Neural progenitor cell (in vitro differentiated cells): ENCODE measurements at places on chromosomes 13 and 19. TPM values are rescaled to one million over a fixed set of nuclear protein-coding genes. Genes with fewer than 3 reads are reported as not detected.

Gene OVOL3
- total RNA-seq: not detected in 2 replicates

Gene SUGP2
- 123 and 125 TPM in 2 replicates for total RNA-seq

Gene PRR12
- total RNA-seq: 3.2 and 9.0 TPM in 2 replicates

Gene KCTD15
- total RNA-seq: 26.4 and 84.4 TPM in 2 replicates

Gene FGF21
- total RNA-seq: not detected in 2 replicates

Gene CYP2S1
- total RNA-seq: 2.0 and 8.3 TPM in 2 replicates

Gene ZNF578
- total RNA-seq: 3.8 and 9.7 TPM in 2 replicates

Gene C2CD4C
- total RNA-seq: 2.3 and 18.6 TPM in 2 replicates

Gene NPAS1
- total RNA-seq: 1.2 and 4.3 TPM in 2 replicates

Gene NLRP9
- total RNA-seq: not detected in 2 replicates

Gene ADM5
- 6.0 and 9.4 TPM in 2 replicates for total RNA-seq

Gene AKAP8
- total RNA-seq: 20.1 and 23.7 TPM in 2 replicates

Gene SBK2
- total RNA-seq: 6.2 TPM in 1 of 2 replicates, not detected in the other

Gene NKPD1
- 0.02 and 0.19 TPM in 2 replicates for total RNA-seq

Gene USHBP1
- 0.28 and 1.1 TPM in 2 replicates for total RNA-seq

Gene LHB
- total RNA-seq: not detected in 2 replicates

DNA sequence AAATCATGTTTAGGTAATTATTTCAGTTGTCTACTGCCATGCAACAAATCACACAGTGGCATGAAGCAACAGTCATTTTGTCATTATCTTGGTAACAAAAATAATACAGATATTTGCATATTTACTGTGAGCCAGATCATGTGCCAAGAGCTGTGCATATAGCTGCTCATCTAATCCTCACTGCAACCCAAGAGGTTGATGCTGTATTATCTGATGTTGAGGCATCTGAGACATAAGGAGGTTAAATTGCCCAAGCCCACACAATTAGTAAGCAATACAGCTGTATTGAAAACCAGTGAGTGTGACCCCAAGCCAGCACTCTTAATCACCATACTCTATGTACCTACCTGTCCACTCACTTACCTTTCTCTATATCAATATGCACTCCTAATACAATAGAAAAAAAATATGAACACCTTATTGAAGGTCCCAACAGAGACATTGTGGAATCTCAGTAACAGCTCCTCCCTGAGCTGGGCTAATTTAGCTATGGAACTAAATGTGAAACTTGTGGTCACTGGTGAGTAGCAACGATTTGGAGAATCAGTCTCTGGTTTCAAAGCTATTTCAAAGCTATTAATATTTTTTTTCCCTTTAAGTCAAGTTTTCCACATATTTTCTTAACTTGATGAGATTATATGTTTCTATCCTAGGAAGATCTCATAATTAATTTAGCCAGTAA is 185.2 kb downstream of the KLF12 start:
- no peaks in the 10 kb centered on the region for H3K27me3 ChIP-seq
- H3K4me1 ChIP-seq: peaks cover 18% of the 10 kb centered on the region
- no peaks in the 10 kb centered on the region for H3K36me3 ChIP-seq

DNA sequence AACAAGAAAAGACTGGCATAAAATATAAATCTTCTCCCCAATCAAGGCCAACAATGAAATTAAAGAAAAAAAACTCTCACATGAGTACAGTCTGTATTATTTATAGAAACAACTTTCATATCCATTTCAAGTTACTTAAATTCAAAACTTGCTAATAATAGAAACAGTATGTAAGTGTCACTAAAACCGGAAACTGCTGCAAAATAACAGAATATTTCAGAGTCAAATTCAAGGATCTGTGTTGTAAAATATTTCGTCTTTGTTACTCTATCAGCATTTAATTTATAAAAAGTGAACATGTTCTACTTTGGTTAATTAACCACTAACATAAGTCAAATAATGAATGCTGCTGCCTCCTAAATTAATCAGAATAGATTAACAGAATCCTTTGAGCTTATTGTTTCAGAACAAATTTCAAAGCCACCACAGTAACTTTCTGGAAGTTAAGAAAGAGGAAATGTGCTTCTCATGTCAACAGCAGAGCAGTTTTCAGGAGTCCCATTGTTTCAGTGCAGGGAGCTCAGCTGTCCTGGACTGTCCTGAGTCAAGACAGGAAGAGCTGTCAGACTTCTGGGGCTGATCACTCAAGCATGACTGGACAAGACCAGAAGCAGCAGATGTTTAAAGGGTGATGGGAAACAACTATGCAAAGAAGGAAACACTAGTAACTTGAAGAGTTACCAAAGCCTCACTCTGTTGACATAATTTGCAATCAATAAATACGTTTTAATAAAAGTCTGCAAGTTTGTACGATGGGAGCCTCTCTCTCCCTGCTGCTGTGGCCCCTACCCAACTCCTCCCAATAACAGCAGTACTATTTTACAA is 76.9 kb downstream of the FOXO1 start:
- peak; percentile 38 for DNase-seq
- H3K27me3 ChIP-seq: no peaks in the 10 kb centered on the region
- no peak overlapping the region for H3K27ac ChIP-seq
- H3K4me3 ChIP-seq: no peak overlapping the region
- no peaks in the 10 kb centered on the region for H3K36me3 ChIP-seq
- H3K4me1 ChIP-seq: peaks cover 18% of the 10 kb centered on the region

GRCh38 chr19:35462476-35462953 is 14.5 kb downstream of the FFAR2 start:
- no peak for DNase-seq
- H3K36me3 ChIP-seq: no peaks in the 10 kb centered on the region
- no peaks in the 10 kb centered on the region for H3K27me3 ChIP-seq
- peaks cover 3% of the 10 kb centered on the region for H3K4me1 ChIP-seq
- H3K4me3 ChIP-seq: no peak overlapping the region

- no peak for DNase-seq
- H3K4me1 ChIP-seq: peaks cover 7% of the 10 kb centered on the region
- peaks cover 59% of the 10 kb centered on the region for H3K27me3 ChIP-seq
- no peaks in the 10 kb centered on the region for H3K36me3 ChIP-seq
- no peak overlapping the region for H3K27ac ChIP-seq
Measured at GRCh38 chr19:57665261-57665806, 3.4 kb upstream of the ZSCAN4 start.

- no peak overlapping the region for H3K4me3 ChIP-seq
- H3K27ac ChIP-seq: no peak overlapping the region
- H3K36me3 ChIP-seq: peaks cover 5% of the 10 kb centered on the region
- H3K27me3 ChIP-seq: no peaks in the 10 kb centered on the region
- no peaks in the 10 kb centered on the region for H3K4me1 ChIP-seq
Measured at GRCh38 chr13:100644371-100644770, 30.2 kb downstream of the TMTC4 start.

GRCh38 chr13:110070046-110070445 is 236.9 kb downstream of the COL4A1 start:
- peak overlapping the region; percentile 10 for H3K4me3 ChIP-seq
- DNase-seq: peak; percentile 79
- no peaks in the 10 kb centered on the region for H3K36me3 ChIP-seq

- H3K4me3 ChIP-seq: no peak overlapping the region
- H3K36me3 ChIP-seq: no peaks in the 10 kb centered on the region
- no peak for DNase-seq
- no peaks in the 10 kb centered on the region for H3K27me3 ChIP-seq
- H3K4me1 ChIP-seq: no peaks in the 10 kb centered on the region
- H3K27ac ChIP-seq: no peak overlapping the region
Measured at GRCh38 chr13:110062077-110062776, 244.7 kb downstream of the COL4A1 start.

GRCh38 chr13:51590971-51591627 is 6.8 kb downstream of the WDFY2 start:
- no peaks in the 10 kb centered on the region for H3K36me3 ChIP-seq
- DNase-seq: no peak
- H3K4me3 ChIP-seq: no peak overlapping the region
- peaks cover 62% of the 10 kb centered on the region for H3K4me1 ChIP-seq

GRCh38 chr13:59700281-59700680 is 463.4 kb downstream of the DIAPH3 start:
- H3K36me3 ChIP-seq: no peaks in the 10 kb centered on the region
- H3K27me3 ChIP-seq: no peaks in the 10 kb centered on the region
- no peak overlapping the region for H3K27ac ChIP-seq

DNA sequence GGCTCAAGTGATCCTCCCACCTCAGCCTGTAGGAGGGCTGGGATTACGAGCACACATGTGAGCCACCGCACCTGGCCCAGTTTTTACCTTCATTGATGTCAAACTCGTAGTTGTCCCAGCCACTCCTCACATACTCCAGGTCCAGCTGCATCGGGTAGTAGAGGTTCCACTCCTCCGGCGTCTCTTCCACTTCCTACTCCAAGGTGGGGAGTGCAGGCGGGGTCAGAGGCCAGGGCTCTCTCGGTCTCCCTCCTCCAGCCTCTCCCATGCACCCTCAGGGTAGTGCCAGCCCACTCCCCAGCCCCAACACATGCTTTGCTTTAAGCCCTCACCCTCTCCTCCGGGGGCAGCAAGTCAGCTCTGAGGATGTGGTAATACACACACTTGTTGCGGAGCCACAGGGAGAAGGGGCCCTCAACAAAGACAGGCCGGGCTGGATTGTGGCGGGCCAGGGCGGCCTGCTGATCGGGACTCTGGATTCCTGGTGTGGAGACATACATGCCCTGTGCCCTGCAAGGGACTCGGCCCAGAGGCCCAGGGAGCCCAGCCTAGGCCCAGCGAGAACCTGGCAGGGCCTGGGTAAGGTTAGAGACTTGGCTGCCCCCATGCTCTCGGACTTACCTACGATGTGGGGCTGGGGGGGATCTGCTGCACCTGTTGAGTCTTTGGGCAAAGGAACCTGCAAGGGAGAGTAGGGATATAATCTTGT is 1.9 kb upstream of the ZNF653 start:
- H3K36me3 ChIP-seq: no peaks in the 10 kb centered on the region
- DNase-seq: no peak
- H3K27me3 ChIP-seq: no peaks in the 10 kb centered on the region
- H3K27ac ChIP-seq: no peak overlapping the region
- H3K4me1 ChIP-seq: no peaks in the 10 kb centered on the region
- no peak overlapping the region for H3K4me3 ChIP-seq

- no peaks in the 10 kb centered on the region for H3K36me3 ChIP-seq
- peak; percentile 68 for DNase-seq
- peak overlapping the region; percentile 55 for H3K4me3 ChIP-seq
- H3K27ac ChIP-seq: no peak overlapping the region
- no peaks in the 10 kb centered on the region for H3K4me1 ChIP-seq
- H3K27me3 ChIP-seq: peaks cover 68% of the 10 kb centered on the region
Measured at GRCh38 chr13:28819046-28819730, 951 bp upstream of the MTUS2 start.

DNA sequence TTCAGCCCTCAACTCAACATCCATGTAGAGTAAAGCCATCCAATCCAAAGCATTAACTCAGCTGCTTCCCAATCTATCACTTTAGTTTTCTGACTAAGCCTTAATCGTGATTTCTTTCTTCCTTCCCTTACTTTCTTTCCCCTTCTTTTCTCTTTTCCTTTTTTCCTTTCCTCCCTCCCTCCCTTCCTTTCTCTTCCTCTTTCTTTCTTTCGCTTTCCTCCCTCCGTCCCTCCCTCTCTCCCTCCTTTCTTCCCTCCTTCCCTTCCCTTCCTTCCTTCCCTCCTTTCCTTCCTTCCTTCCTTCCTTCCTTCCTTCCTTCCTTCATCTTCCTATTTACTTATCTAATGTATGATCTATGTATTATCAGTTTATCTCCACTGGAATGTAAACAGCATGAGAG is 71.2 kb downstream of the ERCC5 start:
- H3K27me3 ChIP-seq: no peaks in the 10 kb centered on the region
- no peak overlapping the region for H3K27ac ChIP-seq
- no peak for DNase-seq
- H3K4me3 ChIP-seq: no peak overlapping the region

- H3K27me3 ChIP-seq: no peaks in the 10 kb centered on the region
- H3K36me3 ChIP-seq: peaks cover 13% of the 10 kb centered on the region
- no peak overlapping the region for H3K27ac ChIP-seq
Measured at GRCh38 chr19:49497789-49498103, 1.5 kb downstream of the RPS11 start.

GRCh38 chr19:7395360-7396066 is 46.8 kb downstream of the ARHGEF18 start:
- no peak overlapping the region for H3K27ac ChIP-seq
- DNase-seq: peak; percentile 41
- peak overlapping the region; percentile 99 for H3K4me3 ChIP-seq
- H3K36me3 ChIP-seq: no peaks in the 10 kb centered on the region
- H3K27me3 ChIP-seq: no peaks in the 10 kb centered on the region

DNA sequence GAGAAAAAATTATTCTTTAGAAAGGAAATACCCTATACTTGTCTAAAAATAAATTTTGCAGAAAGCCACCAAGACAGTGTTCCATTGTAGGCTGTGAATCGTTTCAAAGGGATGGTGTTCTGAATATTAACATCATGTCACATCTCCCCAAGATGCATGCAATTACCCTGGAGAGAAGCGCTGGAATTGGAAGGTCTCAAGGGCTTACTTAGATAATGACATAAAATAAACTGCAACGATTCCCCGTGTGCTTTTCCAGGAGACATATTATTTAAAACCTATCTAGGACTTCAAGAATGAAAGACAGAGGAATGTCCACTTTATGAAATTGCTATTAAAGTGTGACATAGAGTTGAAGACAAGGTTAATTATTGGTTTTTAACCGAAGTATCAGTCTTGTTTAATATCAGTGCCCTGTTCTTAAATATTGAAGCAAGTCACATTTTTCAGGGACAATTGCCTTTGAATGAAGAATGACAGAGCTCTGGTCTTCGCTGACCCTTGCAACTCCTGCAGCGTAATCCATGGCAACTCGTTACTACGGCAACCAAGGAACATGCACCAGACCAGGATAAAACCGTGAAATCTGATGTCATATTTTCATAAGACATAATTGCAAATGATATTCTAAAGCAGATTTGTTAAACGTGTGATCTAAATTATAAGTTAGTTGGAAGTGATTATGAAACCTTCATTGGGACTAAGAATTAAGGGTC is 91.7 kb downstream of the EFNB2 start:
- peaks cover 23% of the 10 kb centered on the region for H3K4me1 ChIP-seq
- no peak overlapping the region for H3K4me3 ChIP-seq
- no peak overlapping the region for H3K27ac ChIP-seq
- H3K36me3 ChIP-seq: no peaks in the 10 kb centered on the region
- peak; percentile 26 for DNase-seq

DNA sequence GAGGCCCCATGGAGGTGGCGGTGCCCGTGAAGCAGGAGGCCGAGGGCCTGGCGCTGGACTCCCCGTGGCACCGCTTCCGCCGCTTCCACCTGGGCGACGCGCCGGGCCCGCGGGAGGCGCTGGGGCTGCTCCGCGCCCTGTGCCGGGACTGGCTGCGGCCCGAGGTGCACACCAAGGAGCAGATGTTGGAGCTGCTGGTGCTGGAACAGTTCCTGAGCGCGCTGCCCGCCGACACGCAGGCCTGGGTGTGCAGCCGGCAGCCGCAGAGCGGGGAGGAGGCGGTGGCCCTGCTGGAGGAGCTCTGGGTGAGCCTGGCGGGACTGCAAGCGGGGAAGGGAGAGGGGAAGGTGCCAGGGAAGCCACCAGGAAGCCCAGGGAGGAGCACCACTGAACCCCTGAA is 5.8 kb downstream of the ZNF444 start:
- H3K4me3 ChIP-seq: no peak overlapping the region
- H3K36me3 ChIP-seq: no peaks in the 10 kb centered on the region
- no peaks in the 10 kb centered on the region for H3K27me3 ChIP-seq
- DNase-seq: no peak
- H3K27ac ChIP-seq: no peak overlapping the region
- peaks cover 8% of the 10 kb centered on the region for H3K4me1 ChIP-seq

GRCh38 chr19:55383279-55384130 is 587 bp downstream of the TMEM238 start:
- peak; percentile 88 for DNase-seq
- peak overlapping the region; percentile 90 for H3K4me3 ChIP-seq
- H3K36me3 ChIP-seq: no peaks in the 10 kb centered on the region
- H3K27ac ChIP-seq: no peak overlapping the region
- peaks cover 38% of the 10 kb centered on the region for H3K4me1 ChIP-seq
- peaks cover 21% of the 10 kb centered on the region for H3K27me3 ChIP-seq

GRCh38 chr19:7272856-7273578 is 21.2 kb downstream of the INSR start:
- no peak overlapping the region for H3K4me3 ChIP-seq
- H3K36me3 ChIP-seq: no peaks in the 10 kb centered on the region
- no peak overlapping the region for H3K27ac ChIP-seq
- DNase-seq: no peak
- H3K4me1 ChIP-seq: peaks cover 8% of the 10 kb centered on the region
